ENCODE measurements at places on chromosomes 1 and 21.

DNA sequence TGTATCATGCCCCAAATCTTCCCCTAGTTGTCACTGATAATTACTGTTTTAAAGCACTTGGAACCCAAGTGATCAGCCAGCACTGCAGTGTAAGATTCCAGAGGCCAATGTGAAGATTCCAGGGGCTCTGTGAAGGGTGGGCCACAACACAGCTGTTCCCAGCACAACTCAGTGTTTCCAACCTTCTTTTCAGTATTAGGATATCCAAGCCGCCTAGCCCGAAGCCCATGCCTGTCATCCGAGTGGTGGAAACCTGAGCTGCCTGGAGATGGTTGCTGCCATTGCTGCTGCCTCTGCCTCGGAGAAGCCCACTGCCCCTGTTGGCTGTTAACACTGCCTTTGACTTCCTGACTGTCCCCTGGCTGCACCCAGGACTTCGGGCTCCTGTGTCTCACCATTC, 30.4 kb upstream of the SNX27 start:
- no peak for DNase-seq

DNA sequence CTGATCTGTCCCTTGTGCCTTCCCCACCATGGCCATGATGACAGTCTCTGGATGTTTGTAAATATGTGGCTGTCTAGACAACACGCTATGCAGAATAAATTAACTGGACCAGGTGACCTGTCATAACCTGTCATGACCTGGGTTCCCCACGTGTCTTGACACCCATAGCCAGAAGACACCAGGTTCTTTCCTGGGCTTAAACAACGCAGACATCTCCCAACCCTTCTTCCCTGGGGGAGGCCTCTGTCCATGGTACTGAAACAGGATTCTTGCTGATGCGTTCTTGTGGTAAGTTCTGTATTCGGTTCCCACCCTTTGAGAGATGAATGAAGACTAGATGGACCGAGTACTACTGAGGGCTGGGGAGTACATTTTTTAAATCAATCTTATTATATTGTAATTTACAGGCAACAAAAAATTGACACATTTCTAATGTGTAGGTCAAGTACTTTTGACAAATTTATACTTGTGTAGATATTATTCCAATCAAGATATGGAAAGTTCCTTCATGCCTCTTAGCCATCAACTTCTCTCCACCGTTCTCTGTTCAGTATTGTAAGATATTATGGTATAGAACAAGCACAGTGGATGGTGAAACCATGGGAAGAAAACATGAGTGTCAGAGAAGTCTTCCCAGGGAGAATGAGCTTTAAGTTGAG, 738.8 kb downstream of the PTPRU start:
- no peak for DNase-seq

DNA sequence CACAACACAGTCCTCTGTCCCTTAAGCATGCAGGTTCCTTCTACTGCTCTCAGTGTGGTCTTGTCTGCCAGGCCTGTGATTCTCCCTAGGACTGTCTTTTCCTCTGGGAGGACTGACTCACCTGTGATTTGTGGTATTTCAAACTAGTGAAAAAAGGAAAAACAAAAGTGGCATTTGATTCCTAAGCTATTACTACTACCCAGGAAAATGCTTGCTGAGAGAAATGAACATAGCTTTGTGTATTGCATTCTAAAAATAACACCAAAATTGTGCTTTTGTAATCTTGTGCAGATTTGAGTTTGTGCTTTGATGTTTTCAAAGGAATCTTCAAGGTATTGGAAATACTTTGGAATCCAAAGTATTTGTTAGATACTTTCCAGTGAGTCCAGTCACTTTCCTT, 57.0 kb downstream of the GPR161 start:
- no peak for DNase-seq

- no peak for DNase-seq
Observed at GRCh38 chr1:225977937-225978748, 21.0 kb downstream of the SDE2 start.

GRCh38 chr1:43373066-43373940, 5.5 kb upstream of the ELOVL1 start:
- no peak for DNase-seq

DNA sequence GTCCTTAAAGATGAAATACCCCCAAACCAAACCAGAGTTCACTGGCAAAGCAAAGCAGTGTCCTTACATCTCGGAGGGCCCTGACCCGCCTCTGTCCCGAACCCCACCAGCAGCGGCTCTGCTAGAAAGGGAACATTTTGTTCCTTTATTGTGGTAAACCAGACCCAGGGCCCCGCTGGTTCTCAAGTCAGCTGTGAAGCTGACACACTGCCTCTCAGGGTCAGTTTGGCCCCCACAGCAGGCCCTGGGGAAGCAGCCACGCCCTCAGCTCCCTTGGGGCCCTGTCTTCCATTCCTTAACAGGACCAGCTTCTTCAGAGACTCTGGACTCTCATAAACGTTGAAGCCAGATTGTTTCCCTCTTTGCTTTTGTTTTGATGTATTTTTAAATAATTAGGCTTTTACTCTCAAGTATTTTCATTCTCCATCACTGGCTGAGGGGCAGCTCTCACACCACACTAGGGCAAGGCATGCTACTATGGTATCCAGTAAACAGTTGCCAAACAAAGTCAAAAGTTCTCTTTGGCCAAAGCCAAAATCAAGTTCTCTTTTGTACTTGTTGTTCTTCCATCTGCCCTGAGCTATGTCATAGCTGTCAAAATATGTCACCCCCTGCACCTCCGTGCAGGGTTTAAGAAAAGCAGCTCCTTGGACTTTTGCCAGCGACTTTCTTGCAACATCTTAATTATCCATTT, 61.1 kb upstream of the ANGPTL1 start:
- no peak for DNase-seq

DNA sequence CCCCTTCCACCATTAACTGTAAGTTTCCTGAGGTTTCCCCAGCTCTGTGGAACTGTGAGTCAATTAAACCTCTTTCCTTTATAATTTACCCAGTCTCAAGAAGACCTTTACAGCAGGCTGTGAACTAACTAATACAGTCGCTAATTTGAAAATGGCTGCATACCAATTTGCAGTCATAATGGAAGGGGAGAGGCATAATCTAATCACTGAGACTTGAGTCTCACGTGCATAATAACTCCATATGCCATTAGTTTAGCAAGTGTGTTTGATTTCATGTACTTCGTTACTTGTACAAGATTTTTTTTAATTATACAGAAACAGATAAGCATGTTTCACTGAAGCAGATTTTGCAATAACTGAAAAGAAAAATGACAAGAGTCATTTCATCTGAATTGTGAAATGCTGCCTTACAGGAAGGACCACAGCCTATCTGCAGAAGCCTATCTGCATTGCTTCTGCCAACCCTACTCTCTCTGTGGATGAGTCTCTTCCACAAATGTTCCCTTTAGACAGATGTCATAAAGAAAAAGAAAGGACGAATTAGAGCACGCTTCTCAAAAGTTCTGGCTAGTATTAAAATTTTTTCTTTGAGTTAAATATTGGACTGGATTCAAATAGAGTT, 99.1 kb downstream of the PTGER3 start:
- DNase-seq = no peak

DNA sequence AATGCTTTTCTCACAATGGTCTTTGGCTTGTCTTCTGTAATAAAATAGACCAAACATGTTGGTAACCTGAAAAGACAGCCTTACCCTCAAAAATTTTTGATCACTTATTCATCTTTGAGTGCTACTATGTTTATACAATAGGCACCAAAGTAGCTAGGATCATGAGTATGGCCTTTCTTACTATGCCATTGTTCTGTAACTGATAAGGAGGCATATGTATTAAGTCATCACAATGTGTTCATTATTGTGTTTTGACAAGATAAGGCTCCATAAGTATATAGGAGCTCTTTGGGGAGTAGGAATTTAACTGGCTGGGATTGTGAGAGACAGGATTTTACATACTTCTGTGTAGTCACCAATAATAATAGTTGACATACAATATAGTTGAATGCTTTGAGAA, 675 bp downstream of the TMCO2 start:
- no peak for DNase-seq

DNA sequence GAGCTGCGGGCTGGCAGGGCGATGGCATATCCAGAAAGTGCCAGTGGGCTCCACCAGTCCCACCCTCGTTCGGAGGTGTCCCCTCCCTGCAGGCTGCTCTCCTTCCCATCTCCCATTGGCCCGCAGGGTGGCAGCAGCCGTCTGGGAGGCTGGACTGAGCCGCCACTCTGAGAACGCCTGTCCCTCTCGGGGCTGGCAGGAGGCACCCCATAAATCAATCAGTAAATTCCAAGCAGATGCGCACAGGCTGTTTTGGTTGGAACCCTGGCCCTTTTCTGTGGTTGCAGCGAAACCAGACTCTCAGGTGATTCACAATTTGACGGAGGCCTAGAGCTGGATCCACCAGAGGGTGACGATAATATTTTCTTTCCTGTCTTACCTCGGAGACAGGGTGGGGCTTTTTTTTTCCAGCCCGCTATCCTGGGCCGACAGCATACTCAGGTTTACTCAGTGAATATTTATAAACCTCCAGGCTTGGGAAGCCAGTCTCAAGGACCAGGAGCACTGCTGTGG, 99.7 kb downstream of the GLIS1 start:
- DNase-seq = no peak

GRCh38 chr1:40078512-40079333, 18.3 kb downstream of the PPT1 start:
- DNase-seq = no peak

DNA sequence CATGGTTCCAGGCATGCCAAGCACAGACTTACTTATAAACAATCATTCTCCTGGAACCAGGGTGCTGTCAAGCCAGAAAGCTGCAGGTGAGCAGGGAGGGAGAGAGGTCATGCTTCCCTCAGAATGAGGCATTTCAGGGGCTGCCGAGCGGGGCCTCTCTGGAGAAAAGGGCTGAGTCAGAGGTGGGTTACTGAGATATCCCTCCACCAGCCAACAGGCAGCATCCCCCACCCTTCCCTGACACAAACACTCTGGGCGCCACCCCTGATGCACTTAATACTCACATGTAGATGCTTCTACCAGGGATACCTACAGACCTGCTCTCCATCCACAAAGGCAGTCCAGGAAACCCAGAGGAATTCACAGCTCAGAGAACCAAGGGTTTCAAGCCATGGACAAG, 13.1 kb downstream of the STK40 start:
- no peak for DNase-seq

GRCh38 chr1:201559679-201560162, 20.8 kb downstream of the NAV1 start:
- DNase-seq = peak; percentile 58

GRCh38 chr1:24418898-24419628, 3.5 kb downstream of the NIPAL3 start:
- peak; percentile 29 for DNase-seq

DNA sequence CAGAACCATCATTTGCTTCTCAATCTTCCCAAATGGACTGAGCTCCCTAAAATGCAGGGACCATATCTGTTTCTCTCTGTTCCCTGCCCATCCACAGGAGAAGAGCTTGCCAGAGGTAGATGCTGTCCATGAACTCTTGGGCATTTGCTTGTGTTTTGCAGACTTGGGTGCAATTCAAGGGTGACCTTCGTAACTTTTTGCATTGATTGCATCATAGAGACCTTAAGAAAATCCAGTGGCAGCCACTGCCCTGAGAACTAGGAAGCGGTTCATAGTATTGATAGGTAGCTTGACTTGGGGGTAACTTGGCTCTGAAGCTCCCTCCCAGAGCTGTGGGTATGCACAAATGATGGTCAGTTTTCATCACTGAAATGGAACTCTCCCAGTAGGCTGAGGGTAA, 34.3 kb upstream of the EDEM3 start:
- DNase-seq = no peak

DNA sequence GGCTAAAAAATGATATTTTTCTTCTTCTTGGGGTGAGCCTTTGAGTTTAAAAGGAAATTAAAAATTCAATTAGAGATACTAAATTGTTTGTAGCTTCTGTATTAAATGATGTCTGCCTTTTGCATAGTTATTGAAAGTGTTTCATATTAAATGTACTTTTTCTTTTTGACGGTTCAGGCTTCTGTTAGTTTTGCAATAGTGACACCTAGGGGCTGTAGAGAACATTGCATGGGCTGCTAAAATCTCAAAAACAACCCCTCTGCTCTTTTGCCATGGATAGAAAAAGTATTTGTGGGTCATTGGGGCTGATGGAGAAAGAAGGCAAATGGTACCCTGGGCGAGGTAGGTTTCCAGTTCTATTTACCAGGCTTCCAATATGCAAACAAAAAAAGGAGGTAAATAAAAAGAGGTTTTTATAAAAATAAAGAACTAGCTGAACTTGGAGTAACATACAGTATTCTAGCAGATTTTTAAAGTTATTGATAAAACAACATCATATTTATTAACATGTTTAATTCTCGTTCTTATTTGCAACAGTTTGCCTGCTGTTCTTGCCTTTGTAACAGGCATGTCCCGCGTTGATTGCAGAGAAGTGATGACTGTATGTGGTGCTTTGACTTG, 115.4 kb upstream of the HOOK1 start:
- DNase-seq = no peak

GRCh38 chr1:97764991-97765390, 155.8 kb downstream of the DPYD start:
- no peak for DNase-seq

DNA sequence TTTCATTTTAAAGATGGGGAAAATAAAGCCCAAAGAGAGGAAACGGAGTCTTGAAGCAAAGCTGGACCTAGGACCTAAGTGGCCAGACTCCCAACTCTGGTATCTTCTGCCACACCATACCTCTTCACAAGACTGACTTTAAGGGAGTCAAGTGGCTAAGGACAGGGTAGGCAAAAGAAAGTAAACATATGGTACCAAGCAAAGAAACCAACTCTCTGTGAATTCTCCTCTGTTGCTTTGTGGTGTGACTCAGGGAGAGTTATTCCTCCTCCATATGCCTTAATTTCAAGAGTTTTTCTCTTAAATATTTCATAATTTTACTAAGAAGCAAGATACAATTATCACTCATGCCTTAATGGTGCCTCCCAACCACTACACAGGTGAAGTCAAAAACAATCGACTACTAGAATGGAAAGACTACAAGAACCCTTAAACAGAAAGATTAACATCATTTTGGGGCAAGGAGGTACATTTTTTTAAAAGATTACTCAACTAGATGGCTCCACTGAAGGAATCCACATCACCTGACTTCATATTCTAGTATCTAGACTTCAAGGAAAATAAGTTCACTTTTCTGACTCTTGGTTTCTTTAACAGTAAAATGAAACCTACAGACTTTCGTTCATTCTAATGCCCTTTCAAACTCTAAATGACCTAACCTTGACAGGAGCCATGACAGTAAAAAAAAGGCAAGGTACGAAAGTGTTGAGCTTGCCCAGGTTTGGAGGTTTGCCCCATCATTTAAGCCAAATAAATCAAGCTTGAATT, 44.2 kb downstream of the LUZP1 start:
- DNase-seq = no peak

DNA sequence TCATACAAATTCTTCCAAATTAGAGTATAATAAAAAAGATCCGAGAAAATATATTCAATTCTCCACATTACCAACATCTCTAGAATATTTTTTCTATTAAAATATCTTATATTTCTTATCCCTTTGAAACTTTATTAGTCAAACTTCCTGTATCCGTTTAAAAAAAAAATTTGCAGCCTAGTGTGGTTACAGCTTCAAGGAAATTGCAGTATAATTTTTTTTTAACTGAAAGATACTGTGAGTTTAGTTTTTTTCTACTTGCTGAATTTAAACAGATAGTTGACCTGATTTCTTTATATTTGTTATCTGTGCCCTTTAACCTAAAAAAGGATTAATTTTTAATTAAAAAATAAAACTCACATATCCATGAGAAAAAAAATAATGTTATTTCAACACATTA, 1.5 kb downstream of the RGS18 start:
- no peak for DNase-seq

GRCh38 chr21:42356650-42357049, 5.9 kb upstream of the TFF2 start:
- DNase-seq = no peak

GRCh38 chr1:200771625-200772555, 33.2 kb downstream of the CAMSAP2 start:
- no peak for DNase-seq

- DNase-seq = no peak
Observed at GRCh38 chr21:38037416-38037815, 121.2 kb upstream of the KCNJ6 start.

Measured in hypothalamus (tissue), 51 donors.